Activated CD4-positive, alpha-beta T cell treated with anti-CD3 and anti-CD28 coated beads, Interleukin-2, amount 10 ng/mL, durations not matched to agents 7 days and 5 days (primary cell): ENCODE measurements at places on chromosomes 7 and 10. TPM values are rescaled to one million over a fixed set of nuclear protein-coding genes. Genes with fewer than 3 reads are reported as not detected.

The SLC13A1 gene
- total RNA-seq = not detected

The PTN gene
- not detected for total RNA-seq

The HMX3 gene
- total RNA-seq = not detected

The TYW1 gene
- 16.4 TPM for total RNA-seq
